Activated T-helper 1 cell treated with anti-CD3 and anti-CD28 coated beads, Interleukin-12 subunit alpha, Interleukin-12 subunit beta, Interleukin-2, Interleukin-4 antibody, amounts not matched to agents 30 ng/mL and 10 ng/mL and 1 ng/mL, durations not matched to agents 14 hours and 24 hours and 36 hours (primary cell): ENCODE measurements at places on chromosomes 1 and 21.

DNA sequence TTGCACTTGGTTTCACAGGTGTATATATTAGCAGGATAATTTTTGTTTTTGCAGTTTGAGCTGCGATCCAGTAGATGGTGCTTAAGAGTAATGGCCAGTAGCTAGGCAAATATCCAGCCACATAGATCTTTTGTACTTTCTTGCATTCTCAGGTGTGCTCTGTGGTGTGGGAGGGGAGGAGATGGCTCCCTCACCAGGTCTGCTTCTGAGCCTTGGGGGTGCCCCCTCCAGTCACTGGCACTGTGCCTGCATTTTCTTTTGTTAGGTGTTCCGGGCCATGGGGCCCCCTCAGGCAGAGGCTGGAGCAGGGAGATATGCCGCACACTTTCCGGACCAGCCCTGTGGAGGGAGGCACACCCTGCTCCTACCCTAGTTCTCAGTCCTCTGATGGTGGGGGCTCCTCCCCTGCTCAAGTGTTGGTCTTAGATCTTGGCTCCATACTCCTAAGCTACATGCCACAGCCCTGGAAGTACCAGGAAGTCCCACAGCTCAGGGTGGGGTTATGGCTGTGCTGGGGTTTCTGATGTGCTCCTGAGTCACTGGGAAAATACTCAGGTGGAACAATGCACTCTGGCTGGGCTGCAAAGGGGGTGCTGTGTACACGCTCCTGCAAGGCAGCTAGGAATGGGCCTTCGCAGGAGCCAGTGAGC lies 197.6 kb upstream of the DMRTA2 start:
- DNase-seq, result no peak

DNA sequence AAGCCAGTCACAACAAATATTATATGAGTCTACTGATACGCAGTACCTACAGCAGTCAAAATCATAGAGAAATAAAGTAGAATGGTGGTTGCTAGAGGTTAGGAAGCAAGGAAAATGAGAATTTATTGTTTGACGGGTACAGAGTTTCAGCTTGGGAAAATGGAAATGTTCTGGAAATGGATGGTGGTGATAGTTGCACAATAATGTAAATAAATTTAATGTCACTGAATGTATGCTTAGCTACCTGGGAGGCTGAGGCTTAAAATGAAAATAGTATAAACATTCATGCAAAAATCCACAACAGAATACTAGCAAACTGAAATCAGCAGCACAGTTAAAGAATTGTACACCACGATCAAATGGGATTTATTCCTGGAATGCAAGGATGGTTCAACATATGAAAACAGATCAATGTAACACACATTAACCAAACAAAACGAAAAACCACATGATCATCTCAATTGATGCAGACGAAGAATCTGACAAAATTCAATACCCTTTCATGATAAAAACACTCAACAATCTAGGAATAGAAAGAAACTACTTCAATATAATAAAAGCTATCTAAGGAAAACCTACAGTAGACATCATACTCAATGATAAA lies 10.7 kb downstream of the TUT4 start:
- no peak for DNase-seq

DNA sequence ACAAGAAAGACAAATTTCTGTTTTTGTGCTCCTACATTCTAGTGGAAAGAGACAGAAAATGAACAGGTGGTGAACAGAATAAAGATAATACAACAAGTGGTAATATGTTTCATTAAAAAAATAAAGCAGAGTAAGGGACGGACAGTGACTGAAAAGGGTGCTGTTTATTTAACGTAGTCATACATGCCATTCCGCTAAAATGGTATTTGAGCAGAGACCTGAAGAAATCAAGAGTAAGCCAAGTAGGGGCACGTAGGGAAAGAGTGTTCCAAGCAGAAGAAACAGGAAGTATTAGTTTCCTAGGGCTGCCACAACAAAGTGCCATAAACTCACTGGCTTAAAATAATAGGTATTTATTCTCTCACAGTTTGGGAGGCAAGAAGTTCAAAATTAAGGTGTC lies 65.6 kb upstream of the KCTD3 start:
- no peak for DNase-seq

DNA sequence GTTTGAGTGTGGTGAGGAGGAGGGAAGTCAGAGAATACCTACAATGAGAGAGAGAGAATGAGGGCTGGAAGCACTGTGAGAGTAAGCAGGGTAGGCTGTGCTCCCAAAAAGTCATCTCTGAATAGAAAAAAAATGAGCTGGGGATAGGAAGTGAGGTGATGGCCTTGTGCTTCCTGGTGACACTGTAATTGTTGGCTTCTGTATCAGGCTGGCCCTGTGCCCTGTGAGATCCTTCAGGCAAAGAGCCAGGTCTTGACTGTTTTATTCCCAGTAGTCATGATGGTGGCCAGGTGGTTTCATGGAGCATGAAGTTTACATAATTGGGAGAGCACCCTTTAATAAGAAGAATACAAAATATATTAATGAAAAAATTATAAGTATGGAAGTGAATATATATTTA lies 20.4 kb upstream of the SPATA6 start:
- no peak for DNase-seq

DNA sequence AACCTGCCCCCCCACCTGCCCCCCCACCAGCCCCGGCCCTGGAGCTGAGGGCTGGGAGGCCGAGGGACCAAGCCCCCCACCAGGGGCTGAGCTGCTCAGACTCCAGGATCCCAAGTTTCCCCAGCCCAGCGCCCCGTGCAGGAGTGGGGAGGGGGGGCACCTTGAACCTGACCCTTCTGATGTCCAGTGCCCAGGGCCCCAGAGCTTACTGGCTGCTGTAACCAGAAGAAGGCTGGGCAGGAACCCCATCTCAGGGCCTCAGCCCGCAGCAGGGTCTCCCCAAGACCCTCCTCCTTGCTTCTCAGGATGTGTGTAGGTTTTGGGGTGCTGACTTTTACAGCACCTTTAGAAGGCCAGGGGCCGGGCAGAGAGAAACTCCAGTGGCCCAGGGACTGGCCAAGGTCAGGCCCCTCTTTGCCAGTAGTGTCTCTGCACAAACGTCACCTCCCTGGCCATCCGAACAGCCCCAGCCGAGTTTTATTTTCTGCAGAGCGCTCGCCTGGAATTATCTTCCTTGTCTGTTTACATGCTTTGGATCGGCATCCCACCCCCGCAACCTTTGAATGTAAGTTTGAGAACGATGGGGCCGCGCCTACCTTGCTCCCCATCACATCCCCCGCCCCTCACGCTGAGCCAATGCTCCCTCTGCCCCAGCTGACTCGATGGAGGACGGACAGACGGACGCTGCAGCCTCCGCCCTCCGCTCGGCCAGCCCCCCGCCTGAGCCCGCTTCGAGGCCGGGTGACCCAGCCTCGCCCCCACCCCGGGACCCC lies 70.1 kb upstream of the CASZ1 start:
- DNase-seq, result no peak

GRCh38 chr1:195909061-195909460 lies 699.2 kb downstream of the KCNT2 start:
- no peak for DNase-seq

DNA sequence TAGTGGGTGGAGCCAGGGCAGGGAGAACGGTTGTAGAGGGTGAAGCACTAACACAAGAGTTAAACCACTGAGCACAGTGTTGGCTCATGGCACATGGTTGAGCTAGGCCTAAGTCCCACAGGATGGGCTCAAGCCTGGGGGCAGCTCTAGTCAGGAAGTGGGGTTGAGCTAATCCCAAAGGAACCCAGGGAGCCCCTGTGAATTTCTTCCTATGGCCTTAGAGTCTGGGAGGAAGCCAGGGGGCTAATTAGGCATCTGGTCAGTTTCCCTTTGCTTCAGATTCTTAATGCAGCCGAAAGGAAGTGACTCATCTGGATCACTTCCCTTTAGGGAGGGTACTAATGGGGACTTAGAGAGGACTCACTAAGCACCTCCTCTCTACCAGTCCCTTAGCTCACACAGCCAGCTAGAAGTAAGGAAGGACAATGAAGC lies 10.1 kb downstream of the CFAP45 start:
- no peak for DNase-seq

GRCh38 chr1:234535763-234536515 lies 57.0 kb upstream of the TARBP1 start:
- DNase-seq, result no peak

DNA sequence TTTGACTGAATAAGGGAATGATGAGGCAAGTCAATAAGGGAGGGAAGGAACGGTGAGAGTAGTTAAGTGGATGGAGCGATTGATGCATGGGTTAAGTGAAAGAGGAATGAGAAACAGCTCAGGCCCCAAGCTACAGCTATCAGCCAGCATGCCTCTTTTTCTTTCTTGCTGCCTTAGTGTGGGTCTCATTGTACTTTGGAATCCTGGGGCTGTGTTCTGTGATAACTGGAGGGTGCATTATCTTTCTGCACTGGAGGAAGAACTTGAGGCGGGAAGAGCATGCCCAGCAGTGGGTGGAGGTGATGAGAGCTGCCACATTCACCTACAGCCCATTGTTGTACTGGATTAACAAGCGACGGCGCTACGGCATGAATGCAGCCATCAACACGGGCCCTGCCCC lies 1.0 kb downstream of the TEX38 start:
- DNase-seq, result no peak

- no peak for DNase-seq
These were observed 421.9 kb downstream of the DISC1 start for GRCh38 chr1:232048481-232048880.

DNA sequence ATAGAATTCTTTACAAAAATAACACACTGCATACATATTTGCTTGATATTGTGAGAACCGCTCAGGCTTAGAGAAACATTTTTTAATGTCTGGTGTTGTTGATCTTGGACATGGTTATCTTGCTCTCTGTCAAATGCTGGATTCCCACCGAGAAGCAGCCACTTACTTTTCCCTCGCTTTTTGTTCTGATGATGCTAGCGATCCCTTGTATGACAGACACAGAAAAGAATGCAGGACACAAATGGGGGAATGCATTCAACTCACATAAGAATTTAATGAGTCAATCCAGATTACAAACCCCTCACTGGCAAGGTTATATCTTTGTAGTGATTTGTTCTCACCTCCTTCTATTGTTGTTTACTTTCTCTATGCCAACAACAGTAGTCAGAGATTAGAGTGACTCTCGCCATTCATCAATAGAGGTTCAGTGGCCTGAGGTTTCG lies 76.8 kb upstream of the AKT3 start:
- DNase-seq, result no peak

GRCh38 chr1:91766883-91767282 lies 119.1 kb downstream of the TGFBR3 start:
- no peak for DNase-seq
